ENCODE measurements at places on chromosomes 12 and 14. TPM values are rescaled to one million over a fixed set of nuclear protein-coding genes. Genes with fewer than 3 reads are reported as not detected.

The TMX1 gene
- 28.4 TPM for total RNA-seq

The HOXC5 gene
- not detected for total RNA-seq

The BDKRB2 gene
- total RNA-seq, result 3.1 TPM

The TTC9 gene
- total RNA-seq, result 0.17 TPM

The TPPP2 gene
- not detected for total RNA-seq

The DPPA3 gene
- not detected for total RNA-seq

The GRIP1 gene
- total RNA-seq, result not detected

The TRPV4 gene
- total RNA-seq, result 1.9 TPM

The ARHGAP5 gene
- 59.8 TPM for total RNA-seq

The KLRD1 gene
- not detected for total RNA-seq

The LYZ gene
- not detected for total RNA-seq

The LETMD1 gene
- total RNA-seq, result 43.2 TPM

The POTEG gene
- not detected for total RNA-seq

The COPS7A gene
- total RNA-seq, result 88.8 TPM

The SPIC gene
- not detected for total RNA-seq

The CEBPE gene
- not detected for total RNA-seq

The CLEC2B gene
- 4.0 TPM for total RNA-seq

The FAM186B gene
- not detected for total RNA-seq

The ALDH6A1 gene
- 34.0 TPM for total RNA-seq

The MORN3 gene
- total RNA-seq, result 0.26 TPM

The CCDC38 gene
- not detected for total RNA-seq

The KCNH3 gene
- not detected for total RNA-seq

The RNF212B gene
- total RNA-seq, result not detected

The TBX5 gene
- 2.1 TPM for total RNA-seq

The TSFM gene
- total RNA-seq, result 13.6 TPM

The LRRC9 gene
- not detected for total RNA-seq

The P2RX2 gene
- total RNA-seq, result not detected

The AKAP3 gene
- 0.58 TPM for total RNA-seq

The KRT83 gene
- total RNA-seq, result not detected

The TMPRSS12 gene
- total RNA-seq, result not detected

The GUCY2C gene
- total RNA-seq, result not detected

The CMTM5 gene
- not detected for total RNA-seq

The NEDD1 gene
- 11.8 TPM for total RNA-seq

The REP15 gene
- 0.82 TPM for total RNA-seq

The EFS gene
- 8.6 TPM for total RNA-seq

The SLC2A14 gene
- total RNA-seq, result not detected

The CREBL2 gene
- 23.9 TPM for total RNA-seq

The KLHDC1 gene
- total RNA-seq, result 1.6 TPM

The CLEC4D gene
- total RNA-seq, result not detected

All from pericardium fibroblast (primary cell).